ENCODE measurements at places on chromosomes 7 and 10.

DNA sequence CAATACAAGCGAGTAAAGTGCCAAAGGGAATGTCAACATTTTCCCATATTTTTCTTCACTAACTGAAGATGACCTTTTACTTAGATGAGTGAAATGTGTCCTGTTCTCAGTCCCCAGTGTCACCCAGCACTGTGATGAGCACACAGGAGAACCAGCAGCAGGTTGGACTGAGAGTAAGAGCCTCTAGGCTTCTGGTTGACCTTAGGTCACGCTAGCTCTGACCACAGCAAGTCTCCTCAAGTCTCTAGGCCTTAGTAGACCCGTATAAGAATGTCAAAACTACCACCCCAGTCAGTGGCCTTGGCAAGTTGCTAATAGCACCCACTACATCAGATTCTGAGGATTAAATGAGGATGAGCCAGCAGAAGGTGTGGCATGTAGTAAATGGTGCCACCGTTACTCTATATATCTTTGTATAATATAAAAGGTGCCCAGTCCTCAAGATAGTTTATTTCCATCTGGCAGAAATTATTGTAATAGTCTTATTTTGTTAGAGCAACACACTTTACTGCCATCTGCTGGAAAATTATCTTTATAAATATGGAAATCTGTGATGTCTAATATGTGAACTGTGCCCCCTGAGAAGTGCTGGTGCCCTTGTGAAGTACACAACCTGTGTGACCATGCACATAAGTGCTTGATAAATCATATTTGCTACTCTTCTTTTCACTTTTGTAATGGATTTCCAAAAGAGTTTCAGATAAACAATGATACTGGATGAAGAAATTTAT, 75.7 kb downstream of the SPAG6 start:
- no peak for DNase-seq

DNA sequence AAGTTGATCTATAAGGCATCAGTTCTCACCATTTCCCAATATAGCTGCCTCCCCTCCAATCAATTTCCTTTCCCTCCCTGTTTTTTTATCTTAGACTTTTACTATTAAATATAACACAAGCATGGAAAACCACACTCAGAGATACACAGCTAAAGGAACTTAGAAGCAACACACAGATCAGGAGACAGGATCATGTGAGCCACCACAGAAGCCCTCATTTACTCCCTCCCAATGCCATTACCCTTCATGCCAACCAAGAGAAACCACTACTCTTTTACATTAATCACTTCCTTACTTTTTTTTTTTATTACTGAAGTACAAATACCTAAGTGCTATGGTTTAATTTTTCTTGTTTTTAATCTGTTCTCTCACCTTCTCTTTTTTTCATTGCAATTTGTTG, 33.0 kb downstream of the COG5 start:
- DNase-seq, result no peak

GRCh38 chr7:74275401-74275881, 13.8 kb upstream of the CLIP2 start:
- no peak for DNase-seq

- no peak for DNase-seq
Observed at GRCh38 chr7:45589915-45590678, 15.9 kb downstream of the ADCY1 start.

DNA sequence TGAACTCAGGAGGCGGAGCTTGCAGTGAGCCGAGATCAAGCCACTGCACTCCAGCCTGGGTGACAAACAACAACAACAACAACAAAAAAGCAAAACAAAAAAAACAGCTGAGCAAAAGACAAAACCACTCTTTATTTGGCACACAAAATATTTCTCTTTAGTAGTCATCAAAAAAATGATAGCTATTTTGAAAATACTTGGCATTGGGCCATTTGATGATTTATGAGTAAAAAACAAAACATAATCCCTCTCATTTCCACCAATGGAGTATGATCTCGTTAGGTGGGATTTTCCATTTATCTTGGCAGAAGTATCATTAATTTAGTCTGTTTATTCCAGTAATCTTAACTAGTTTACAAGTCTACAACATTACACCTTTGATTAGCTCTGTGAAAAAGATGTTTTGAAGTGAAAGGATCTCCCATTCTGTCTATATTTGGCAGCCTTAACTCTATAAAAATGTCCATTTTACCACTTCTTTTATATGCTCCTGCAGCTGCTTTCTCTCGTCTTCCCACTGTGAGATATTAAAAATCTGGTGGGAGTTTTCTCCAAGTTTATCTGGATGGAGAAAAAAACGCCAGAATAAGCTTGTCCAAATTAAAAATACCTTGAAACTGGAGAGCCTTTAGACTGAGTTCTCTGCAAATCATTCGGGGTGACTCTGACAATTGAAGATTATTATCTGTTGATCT, 58.8 kb upstream of the AGMO start:
- no peak for DNase-seq

DNA sequence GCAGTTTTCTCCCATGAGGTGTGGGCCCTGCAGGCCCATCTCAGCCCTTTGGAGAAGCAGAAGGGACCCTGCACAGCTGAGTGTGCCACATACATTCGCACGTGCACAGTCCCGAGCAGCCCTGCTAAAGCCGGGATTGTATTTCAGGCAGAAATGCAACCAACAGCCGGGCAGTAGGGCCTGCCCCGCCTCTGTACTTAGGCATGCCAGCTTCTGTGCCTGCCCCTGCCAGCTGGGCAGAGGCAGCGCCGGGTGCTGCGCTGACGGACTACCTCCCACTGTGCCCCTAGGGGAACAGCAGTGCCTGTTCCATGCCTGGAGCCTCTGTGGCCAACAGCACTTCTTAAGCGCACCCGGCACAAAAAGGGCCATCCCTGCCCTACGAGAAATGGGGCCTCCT, 170.3 kb downstream of the NEURL1 start:
- DNase-seq, result no peak

GRCh38 chr7:54278847-54279246, 263.3 kb upstream of the VSTM2A start:
- no peak for DNase-seq

DNA sequence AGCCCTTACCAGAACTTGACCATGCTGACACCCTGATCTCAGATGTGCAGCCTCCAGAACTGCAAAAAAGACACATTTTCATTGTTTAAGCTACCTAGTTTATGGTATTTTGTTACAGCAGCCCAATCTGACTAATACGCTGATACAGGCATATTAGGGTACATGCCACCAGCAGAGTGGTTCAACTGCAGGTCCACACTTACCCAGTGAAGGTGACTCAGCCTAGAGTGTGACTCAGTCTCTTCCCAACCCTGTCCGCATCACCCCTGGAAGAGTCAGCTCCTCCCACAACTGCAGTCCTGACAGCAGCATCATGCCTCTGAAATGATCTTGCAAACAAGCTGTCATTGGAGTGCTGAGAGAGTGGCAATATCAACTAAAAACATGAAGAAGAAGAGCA, 30.8 kb upstream of the GOT1 start:
- no peak for DNase-seq

GRCh38 chr10:126639084-126639483, 31.4 kb downstream of the C10orf90 start:
- no peak for DNase-seq

- no peak for DNase-seq
Observed at GRCh38 chr10:67696029-67696428, at the start of gene CTNNA3. CTNNA3 (minus strand) TSS chr10:67696195.

DNA sequence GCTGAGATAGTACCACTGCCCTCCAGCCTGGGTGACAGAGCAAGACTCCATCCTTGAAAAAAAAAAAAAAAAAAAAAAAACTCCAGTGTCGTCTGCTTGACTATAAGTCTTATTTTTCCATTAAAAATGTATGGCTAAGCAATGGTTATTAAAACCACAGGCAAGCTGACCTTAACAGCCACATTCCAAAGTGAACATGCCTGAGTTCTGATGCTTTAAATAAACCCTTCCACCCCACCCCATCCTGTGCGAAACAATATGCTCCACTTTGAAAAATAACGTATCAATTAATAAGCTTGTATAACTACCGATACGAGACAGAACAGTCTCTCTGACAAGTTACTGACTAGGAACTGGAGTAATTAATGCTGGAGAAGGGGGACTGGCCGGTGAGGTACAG, 63.7 kb downstream of the LARP4B start:
- no peak for DNase-seq

Data from tibial nerve (tissue), 4 donors.